PC-3 (cell line): ENCODE measurements at places on chromosomes 3 and 15. TPM values are rescaled to one million over a fixed set of nuclear protein-coding genes. Genes with fewer than 3 reads are reported as not detected.
A peak's percentile ranks its signal among the peaks of the same experiment; 100 is the strongest.

Gene GP5
- total RNA-seq, result not detected in 2 replicates

Gene C3orf49
- not detected in 2 replicates for total RNA-seq

Gene IRAK2
- total RNA-seq, result 4.7 and 5.5 TPM in 2 replicates

Gene TF
- total RNA-seq, result not detected in 2 replicates

Gene ATP8B4
- total RNA-seq, result not detected in 2 replicates

DNA sequence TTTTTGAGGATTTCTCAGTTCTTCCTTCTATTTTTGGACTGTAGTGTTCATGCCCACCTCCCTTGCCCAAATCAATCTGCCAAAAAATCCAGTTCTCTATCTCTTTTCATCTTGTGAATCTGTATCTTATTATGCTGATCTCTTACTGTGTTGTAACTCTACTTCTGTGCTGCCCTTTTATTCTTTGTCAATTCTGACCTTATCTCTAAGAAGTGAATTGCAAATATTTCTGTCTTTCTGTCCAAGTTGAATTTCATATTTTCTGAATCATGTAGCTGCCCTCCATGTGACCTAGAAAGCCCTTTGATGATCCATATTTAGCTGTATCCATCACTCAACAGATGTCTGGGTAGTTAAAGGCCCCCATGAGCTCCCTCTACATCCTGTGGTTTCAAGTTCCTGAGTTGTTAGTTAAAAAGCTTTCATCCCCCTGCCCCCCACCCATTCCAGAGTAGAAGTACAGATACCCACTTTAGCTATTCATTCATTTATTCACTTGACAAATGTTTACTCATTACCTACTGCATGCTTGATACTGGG, 33.6 kb upstream of the ETV5 start:
- no peaks in the 10 kb centered on the region for H3K36me3 ChIP-seq
- DNase-seq, result no peak
- H3K27ac ChIP-seq, result no peak overlapping the region
- no peak overlapping the region for H3K4me3 ChIP-seq
- H3K4me1 ChIP-seq, result no peaks in the 10 kb centered on the region

DNA sequence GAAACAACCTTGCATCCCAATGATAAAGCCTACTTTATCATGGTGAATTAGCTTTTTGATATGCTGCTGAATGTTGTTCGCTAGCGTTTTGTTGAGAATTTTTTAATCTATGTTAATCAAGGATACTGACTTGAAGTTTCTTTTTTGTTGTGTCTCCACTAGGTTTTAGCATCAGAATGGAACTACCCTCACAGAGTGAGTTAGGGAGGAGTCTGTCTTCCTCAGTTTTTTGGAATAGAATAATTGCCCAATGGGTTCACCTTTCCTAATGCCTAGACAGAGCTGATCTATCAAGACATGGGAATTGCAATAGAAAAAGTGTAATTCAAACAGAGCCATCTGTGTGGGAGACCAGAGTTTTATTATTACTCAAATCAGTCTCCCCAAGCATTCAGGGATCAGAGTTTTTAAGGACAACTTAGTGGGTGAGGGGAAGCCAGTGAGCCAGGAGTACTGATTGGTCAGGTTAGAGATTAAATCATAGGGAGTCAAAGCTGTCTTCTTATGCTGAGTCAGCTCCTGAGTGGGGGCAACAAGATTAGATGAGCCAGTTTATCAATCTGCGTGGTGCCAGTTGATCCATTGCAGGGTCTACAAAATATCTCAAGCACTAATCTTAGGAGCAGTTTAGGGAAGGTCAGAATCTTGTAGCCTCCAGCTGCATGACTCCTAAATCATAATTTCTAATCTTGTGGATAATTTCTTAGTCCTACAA, 237.4 kb upstream of the PPP2R3A start:
- H3K36me3 ChIP-seq, result no peaks in the 10 kb centered on the region
- H3K27me3 ChIP-seq, result no peaks in the 10 kb centered on the region
- H3K27ac ChIP-seq, result no peak overlapping the region
- H3K4me1 ChIP-seq, result no peaks in the 10 kb centered on the region
- no peak for DNase-seq

DNA sequence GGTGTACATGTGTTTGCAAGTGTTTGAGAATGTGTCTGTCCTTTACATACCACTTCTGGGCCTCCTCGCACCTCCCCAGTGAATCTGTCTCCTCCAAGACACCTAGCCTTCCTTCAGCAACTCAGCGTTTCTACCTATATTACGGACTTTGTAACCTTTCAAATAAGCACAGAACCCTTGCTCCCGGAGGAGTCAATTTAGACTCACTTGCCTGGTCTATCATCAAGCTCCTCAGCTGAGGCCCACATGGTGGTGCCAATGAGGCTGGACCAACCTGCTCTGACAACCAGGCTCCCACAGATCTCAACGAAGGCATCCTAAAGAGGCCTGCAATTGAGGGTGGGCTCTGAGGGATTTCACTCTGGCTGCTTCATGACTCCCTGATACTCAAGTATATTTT, 32.8 kb upstream of the TIMP4 start:
- no peak overlapping the region for H3K4me3 ChIP-seq
- H3K27ac ChIP-seq, result no peak overlapping the region
- no peaks in the 10 kb centered on the region for H3K36me3 ChIP-seq
- no peaks in the 10 kb centered on the region for H3K27me3 ChIP-seq
- no peak for DNase-seq

GRCh38 chr3:125431391-125431790, 56.3 kb upstream of the ZNF148 start:
- H3K36me3 ChIP-seq, result no peaks in the 10 kb centered on the region
- H3K27ac ChIP-seq, result no peak overlapping the region
- H3K4me1 ChIP-seq, result peaks cover 26% of the 10 kb centered on the region
- H3K27me3 ChIP-seq, result no peaks in the 10 kb centered on the region
- peak; percentile 12 for DNase-seq

DNA sequence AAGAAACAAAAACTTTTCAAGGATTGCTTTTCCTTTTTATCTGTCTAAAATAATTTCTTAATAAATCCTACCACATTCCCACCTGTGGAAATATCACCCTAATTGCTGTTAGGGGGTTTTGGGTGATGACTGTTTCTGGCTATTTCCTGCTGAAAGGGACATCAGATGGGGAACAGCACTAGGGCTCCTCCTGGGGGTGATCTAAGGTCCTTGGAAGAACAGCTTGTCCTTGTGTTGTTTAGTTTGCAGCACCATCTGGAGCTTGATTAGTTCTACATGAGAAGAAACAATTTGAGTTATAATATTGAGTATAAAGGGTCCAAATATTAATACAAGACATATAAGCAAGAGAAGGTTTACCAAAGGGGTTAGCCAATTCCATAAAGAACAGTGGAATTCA, 18.7 kb downstream of the OR5H15 start:
- no peak overlapping the region for H3K4me3 ChIP-seq
- H3K36me3 ChIP-seq, result no peaks in the 10 kb centered on the region
- no peak for DNase-seq
- no peaks in the 10 kb centered on the region for H3K4me1 ChIP-seq
- H3K27ac ChIP-seq, result no peak overlapping the region

DNA sequence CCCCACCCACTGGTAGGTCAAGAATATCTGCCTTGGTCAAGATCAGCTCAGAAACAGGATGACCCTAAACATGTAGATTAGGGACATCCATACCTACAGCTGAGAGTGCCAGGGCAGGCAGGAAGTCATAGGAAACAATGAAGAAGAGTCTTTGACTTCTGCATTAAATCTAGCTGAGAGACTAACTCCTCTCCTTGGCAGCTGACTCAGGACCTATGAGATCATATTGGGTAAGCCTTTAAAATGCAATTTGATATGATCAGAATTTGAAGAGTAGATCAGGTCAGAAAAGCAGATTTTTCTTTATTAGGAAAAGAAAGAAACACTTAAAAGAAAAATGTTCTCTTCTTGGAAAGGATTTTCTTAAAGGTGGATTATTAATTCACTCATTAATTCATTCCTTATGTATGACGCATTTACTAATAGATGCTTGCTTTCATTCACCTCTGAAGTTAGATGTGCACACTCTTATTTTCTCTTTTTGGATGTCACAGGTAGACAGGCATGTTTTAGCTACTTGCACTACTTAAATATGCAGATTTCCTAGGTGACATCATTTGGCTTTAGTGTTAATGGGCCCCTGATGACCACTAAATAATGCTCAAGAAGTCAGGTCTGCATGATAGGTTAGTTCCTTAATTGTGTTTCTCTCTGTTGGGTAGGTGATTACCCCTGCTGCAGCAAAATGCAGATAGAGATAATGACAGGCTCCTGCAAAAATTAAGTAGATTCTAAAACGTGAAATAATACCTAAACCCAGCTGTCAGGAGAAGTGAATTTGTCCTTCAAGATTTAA, 35.7 kb upstream of the GSK3B start:
- no peak overlapping the region for H3K4me3 ChIP-seq
- peaks cover 12% of the 10 kb centered on the region for H3K4me1 ChIP-seq
- H3K27ac ChIP-seq, result no peak overlapping the region

- DNase-seq, result no peak
- H3K27ac ChIP-seq, result no peak overlapping the region
- no peaks in the 10 kb centered on the region for H3K4me1 ChIP-seq
- H3K27me3 ChIP-seq, result no peaks in the 10 kb centered on the region
- H3K36me3 ChIP-seq, result no peaks in the 10 kb centered on the region
These were observed 335.3 kb downstream of the CLSTN2 start for GRCh38 chr3:140270329-140270728.

DNA sequence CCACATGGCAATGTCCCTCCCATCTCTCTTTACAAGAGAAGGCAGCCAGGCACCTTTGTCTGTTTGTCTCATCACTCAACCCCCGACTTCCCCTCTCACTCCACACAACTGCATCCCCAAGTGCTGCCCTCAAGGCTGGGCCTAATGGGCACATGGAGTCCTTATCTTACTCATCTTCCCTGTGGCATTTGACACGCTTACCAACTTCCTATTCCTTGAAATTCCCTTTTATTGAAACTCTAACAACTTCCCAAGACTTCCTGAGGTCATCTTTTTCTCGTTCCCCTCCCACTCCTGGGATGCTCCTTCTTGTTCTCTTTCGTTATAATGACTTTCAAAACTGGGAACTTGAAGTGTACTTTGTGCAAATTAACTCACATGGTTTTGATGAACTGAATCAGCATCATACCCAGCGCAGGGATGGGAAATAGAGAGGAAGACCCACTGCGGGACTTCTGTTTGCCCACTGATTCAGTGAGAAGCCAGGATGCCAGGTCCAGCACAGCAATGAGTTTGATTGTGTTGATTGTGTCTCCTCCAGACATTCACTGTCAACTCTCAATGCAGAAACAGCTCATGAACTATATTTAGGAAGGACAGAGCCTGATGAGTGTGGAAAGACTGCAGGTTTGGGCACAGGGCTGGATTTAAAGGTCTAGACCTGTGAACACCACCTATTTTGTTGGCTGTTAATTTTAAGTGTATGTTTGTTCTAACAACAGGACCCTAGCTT, 104.7 kb upstream of the TNIK start:
- no peak overlapping the region for H3K4me3 ChIP-seq

DNA sequence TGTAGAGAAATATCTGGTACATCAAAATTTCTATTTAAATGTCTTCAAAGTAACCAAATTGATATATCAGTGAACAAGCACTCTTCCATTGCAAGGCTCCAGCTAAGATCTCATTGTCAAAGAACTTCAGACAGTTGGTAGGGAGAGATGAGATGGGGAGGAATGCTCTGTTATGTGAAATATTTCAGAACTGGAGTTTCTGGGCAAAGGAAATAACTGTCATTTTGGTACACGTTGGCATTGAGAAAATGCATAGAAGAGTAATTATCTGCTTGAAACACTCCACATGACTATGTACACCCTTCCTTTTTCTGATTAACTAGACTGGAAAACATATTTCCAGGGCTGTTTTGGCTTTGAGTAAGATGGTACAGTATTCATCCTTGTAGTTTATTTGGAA, 297.5 kb upstream of the RASGRP1 start:
- no peak overlapping the region for H3K27ac ChIP-seq
- no peak for DNase-seq
- no peak overlapping the region for H3K4me3 ChIP-seq
- H3K4me1 ChIP-seq, result no peaks in the 10 kb centered on the region

DNA sequence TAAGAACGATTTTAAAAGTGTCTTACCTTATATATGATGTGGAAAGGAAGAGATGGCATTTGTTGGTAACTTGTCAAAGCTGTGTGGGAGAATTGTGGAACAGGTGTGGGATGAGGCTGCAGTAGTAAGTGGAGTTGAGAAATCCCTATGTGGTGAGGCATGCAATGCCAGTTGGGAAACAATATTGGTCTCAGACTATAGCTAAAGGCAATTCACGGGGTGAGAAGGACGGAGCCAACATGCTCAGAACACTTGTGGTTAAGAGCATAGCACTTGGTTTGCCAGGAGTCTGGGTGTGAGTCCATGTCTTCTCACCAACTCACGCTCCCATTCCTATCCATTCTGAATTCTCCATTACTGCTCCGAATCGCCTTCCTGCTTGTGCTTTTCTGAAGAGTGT, 615.6 kb upstream of the ADAMTS9 start:
- DNase-seq, result no peak

GRCh38 chr15:33680336-33680735, 288.0 kb upstream of the CHRM5 start:
- H3K4me3 ChIP-seq, result no peak overlapping the region
- H3K27me3 ChIP-seq, result peaks cover 83% of the 10 kb centered on the region
- no peaks in the 10 kb centered on the region for H3K36me3 ChIP-seq
- no peak overlapping the region for H3K27ac ChIP-seq

DNA sequence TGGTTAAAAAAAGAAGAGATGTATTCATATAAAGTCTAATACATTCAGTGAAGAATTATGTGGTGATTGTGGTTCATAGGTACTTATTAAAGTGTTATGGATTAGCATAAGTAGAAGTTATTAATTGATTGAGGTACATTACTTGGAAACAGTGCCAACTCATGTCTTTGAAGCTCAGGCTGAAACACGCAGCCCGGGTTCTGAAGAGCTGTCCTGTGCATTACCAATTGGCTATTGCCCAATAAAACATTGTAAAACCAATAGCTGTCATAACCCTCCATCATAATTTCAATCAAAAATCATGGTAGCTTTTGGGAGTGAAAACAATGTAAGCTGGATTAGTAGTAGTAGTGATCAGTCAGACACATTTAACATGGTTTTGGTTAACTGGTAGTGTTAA, 560.1 kb downstream of the MCTP2 start:
- no peaks in the 10 kb centered on the region for H3K36me3 ChIP-seq
- no peaks in the 10 kb centered on the region for H3K4me1 ChIP-seq
- no peak overlapping the region for H3K27ac ChIP-seq
- DNase-seq, result no peak
- no peak overlapping the region for H3K4me3 ChIP-seq
- no peaks in the 10 kb centered on the region for H3K27me3 ChIP-seq

DNA sequence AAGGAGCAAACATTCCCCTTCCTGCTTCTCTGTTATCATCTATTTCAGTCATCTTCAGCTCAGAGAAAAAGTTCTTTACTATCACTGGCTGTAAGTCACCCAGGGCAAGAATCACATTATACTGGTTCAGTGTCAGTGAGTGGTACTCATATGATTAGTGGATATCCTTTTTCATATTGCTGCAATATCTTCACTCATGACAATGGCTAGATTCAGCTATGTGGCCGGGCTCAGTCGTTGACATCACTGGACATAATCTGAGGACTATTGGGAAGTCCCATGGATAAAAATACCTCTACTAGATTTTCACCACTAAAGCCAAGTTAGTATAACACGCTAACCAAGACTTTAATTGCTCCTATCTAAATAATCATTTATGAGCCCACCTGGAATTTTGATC, 91.3 kb upstream of the UBE2E2 start:
- no peak overlapping the region for H3K27ac ChIP-seq
- DNase-seq, result no peak
- H3K36me3 ChIP-seq, result no peaks in the 10 kb centered on the region

- no peak overlapping the region for H3K4me3 ChIP-seq
- H3K27ac ChIP-seq, result no peak overlapping the region
- H3K27me3 ChIP-seq, result no peaks in the 10 kb centered on the region
- peaks cover 63% of the 10 kb centered on the region for H3K36me3 ChIP-seq
- H3K4me1 ChIP-seq, result no peaks in the 10 kb centered on the region
These were observed 19.5 kb upstream of the P4HTM start for GRCh38 chr3:48970586-48970985.
